ENCODE measurements at places on chromosomes 4 and X.

GRCh38 chr4:70903291-70903603 is 1.1 kb downstream of the MOB1B start:
- DNase-seq, result no peak

GRCh38 chr4:185535612-185536410 is 504 bp upstream of the PDLIM3 start:
- no peak for DNase-seq

- no peak for DNase-seq
These were observed 75.6 kb downstream of the NPY1R start for GRCh38 chr4:163256680-163257343.

DNA sequence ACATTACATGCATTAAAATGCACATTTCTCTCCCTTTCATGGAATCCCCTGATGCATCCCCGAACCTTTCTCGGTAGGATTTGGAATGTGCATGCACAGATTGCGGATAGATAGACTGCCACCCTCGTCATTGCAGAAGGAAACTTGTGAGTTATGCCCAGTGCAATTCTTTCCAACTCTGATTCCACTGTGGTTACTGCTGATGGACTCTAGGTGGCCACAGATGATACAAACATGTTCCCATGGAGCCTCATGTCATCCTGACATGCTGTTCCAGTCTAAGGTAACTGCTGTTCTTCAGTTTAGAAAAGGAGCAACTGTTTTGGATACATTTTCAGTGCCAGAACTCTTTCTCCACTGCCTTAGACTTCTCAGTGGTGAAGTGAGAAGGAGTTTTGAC is 9.1 kb upstream of the VCX3B start:
- DNase-seq, result no peak

DNA sequence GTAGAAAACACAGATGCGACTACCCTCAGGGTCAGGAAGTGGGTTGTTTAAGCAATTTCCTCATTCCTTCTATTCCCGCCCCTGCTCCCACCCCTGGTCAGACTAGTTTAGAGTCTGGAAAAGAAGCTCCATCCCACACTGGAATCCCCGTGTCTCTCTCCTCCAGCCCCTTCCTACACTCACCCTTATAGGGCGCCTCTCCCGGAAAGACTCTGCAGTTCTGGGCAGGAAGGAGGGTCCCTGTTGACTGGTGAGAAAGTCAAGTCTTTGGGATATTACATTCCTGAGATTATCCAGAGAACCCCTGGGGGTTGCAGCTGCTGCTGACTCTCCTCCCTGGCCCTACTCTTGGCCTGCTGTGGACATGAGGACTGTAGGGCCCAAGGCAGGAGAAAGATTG is 11.9 kb downstream of the STARD8 start:
- DNase-seq, result no peak

- DNase-seq, result no peak
These were observed 2.6 kb downstream of the LSM6 start for GRCh38 chr4:146178126-146178525.

GRCh38 chrX:20529711-20530110 is 263.0 kb upstream of the RPS6KA3 start:
- DNase-seq, result no peak

- DNase-seq, result peak; percentile 73
These were observed 109.1 kb downstream of the GPAT3 start for GRCh38 chr4:83644677-83645659.

GRCh38 chr4:148800336-148800885 is 358.2 kb upstream of the NR3C2 start:
- no peak for DNase-seq

- DNase-seq, result no peak
These were observed 15.6 kb upstream of the LAP3 start for GRCh38 chr4:17561195-17561909.

All from CD4-positive, alpha-beta T cell (primary cell).